ENCODE measurements at places on chromosomes 16 and 17. TPM values are rescaled to one million over a fixed set of nuclear protein-coding genes. Genes with fewer than 3 reads are reported as not detected.
A peak's percentile ranks its signal among the peaks of the same experiment; 100 is the strongest.

DNA sequence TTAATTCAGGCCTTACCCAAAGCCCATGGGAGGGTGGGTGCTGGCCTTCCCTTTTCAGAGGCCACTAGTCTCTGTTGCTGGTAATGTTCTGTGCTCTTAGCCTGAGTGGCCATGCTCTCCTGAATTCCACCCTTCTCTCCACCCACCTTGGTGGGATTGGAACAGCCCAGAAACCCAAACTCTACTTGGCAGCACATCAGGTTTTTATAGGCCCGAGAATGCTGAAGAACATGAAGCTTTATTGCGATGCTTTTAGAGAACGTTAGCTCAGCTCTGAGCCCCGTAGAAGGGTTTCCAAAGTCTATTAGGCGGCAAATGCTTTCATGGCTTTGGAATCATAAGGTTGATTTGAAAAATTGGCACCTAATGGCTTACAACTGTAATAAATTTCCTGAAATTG is 209.3 kb downstream of the MSI2 start:
- H3K4me3 ChIP-seq, result no peak overlapping the region
- H3K27me3 ChIP-seq, result no peaks in the 10 kb centered on the region
- peaks cover 2% of the 10 kb centered on the region for H3K4me1 ChIP-seq
- no peak overlapping the region for H3K27ac ChIP-seq
- DNase-seq, result no peak
- no peaks in the 10 kb centered on the region for H3K36me3 ChIP-seq

- no peaks in the 10 kb centered on the region for H3K27me3 ChIP-seq
- H3K4me1 ChIP-seq, result peaks cover 56% of the 10 kb centered on the region
- no peak for DNase-seq
- H3K27ac ChIP-seq, result peak overlapping the region; percentile 10
- peak overlapping the region; percentile 46 for H3K4me3 ChIP-seq
- peaks cover 16% of the 10 kb centered on the region for H3K36me3 ChIP-seq
These were observed 4.0 kb downstream of the KIFC3 start for GRCh38 chr16:57798267-57798810.

GRCh38 chr17:81127526-81128177 is 37.7 kb upstream of the PVALEF start:
- H3K4me3 ChIP-seq, result no peak overlapping the region
- no peak overlapping the region for H3K27ac ChIP-seq
- H3K4me1 ChIP-seq, result peaks cover 4% of the 10 kb centered on the region
- no peaks in the 10 kb centered on the region for H3K36me3 ChIP-seq
- DNase-seq, result no peak

- H3K27ac ChIP-seq, result no peak overlapping the region
- no peak overlapping the region for H3K4me3 ChIP-seq
- H3K4me1 ChIP-seq, result no peaks in the 10 kb centered on the region
- no peaks in the 10 kb centered on the region for H3K36me3 ChIP-seq
- no peaks in the 10 kb centered on the region for H3K27me3 ChIP-seq
These were observed 225.0 kb downstream of the XYLT1 start for GRCh38 chr16:17245776-17246175.

- no peaks in the 10 kb centered on the region for H3K27me3 ChIP-seq
- no peak overlapping the region for H3K27ac ChIP-seq
- DNase-seq, result no peak
- H3K36me3 ChIP-seq, result no peaks in the 10 kb centered on the region
- no peaks in the 10 kb centered on the region for H3K4me1 ChIP-seq
These were observed 35.6 kb downstream of the MAP2K6 start for GRCh38 chr17:69450131-69450530.

DNA sequence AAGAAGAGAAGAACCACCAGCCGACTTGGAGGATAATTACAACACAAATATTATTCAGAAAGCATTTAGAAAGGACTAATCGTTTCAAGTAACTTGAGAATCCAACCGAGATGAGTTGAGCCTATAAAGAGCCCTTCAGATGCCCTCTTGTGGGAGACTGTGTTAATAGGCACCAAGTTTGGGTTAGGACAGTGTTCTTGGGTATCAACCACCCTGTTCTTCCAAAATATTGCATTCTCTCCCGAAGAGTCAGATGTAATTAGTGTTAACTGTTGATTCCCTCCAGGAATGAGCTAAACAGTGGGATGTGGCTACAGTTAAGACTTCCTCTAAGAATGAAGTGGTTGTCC is 87.8 kb upstream of the NOL11 start:
- H3K4me3 ChIP-seq, result no peak overlapping the region
- H3K4me1 ChIP-seq, result no peaks in the 10 kb centered on the region
- H3K36me3 ChIP-seq, result peaks cover 4% of the 10 kb centered on the region
- DNase-seq, result no peak

GRCh38 chr16:88815901-88816589 is 4.3 kb upstream of the APRT start:
- H3K4me3 ChIP-seq, result no peak overlapping the region
- no peak overlapping the region for H3K27ac ChIP-seq
- DNase-seq, result no peak
- H3K4me1 ChIP-seq, result peaks cover 18% of the 10 kb centered on the region

GRCh38 chr17:49898366-49899190 is 50.7 kb upstream of the TAC4 start:
- H3K27me3 ChIP-seq, result peaks cover 10% of the 10 kb centered on the region
- no peak overlapping the region for H3K4me3 ChIP-seq
- no peaks in the 10 kb centered on the region for H3K36me3 ChIP-seq
- H3K4me1 ChIP-seq, result peaks cover 20% of the 10 kb centered on the region
- H3K27ac ChIP-seq, result no peak overlapping the region
- DNase-seq, result no peak

DNA sequence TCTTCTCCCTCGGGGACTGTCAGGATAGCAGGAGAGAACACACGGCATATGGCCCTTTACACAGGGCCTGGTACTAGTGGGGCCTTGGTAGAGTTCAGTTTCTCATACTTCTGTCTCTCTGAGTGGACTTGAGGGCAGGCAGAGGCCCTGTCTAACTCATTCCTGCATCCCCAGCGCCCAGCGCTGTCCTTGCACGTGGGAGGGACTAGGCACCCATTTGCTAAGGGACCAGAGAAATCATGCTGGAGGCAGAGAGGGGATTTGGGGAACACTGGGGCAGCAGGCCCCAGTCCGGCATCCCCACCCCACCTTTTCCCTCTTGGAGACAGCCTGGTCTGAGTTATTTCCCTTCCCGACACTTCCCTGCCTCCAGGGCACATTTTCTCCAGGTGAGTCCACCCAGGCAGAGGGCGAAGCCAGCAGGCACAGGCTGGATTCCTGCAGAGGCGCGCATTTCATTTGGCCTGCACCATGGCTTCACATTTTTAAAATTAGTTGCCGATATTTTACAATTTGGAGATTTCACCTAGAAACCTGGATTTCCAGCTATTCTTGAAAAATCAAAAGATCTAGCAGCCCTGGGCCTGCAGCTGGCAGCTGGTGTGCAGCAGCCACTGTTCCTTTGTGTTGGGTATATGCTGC is 9.7 kb upstream of the NKD1 start:
- peaks cover 18% of the 10 kb centered on the region for H3K4me1 ChIP-seq
- H3K36me3 ChIP-seq, result no peaks in the 10 kb centered on the region
- no peak for DNase-seq
- no peak overlapping the region for H3K4me3 ChIP-seq

DNA sequence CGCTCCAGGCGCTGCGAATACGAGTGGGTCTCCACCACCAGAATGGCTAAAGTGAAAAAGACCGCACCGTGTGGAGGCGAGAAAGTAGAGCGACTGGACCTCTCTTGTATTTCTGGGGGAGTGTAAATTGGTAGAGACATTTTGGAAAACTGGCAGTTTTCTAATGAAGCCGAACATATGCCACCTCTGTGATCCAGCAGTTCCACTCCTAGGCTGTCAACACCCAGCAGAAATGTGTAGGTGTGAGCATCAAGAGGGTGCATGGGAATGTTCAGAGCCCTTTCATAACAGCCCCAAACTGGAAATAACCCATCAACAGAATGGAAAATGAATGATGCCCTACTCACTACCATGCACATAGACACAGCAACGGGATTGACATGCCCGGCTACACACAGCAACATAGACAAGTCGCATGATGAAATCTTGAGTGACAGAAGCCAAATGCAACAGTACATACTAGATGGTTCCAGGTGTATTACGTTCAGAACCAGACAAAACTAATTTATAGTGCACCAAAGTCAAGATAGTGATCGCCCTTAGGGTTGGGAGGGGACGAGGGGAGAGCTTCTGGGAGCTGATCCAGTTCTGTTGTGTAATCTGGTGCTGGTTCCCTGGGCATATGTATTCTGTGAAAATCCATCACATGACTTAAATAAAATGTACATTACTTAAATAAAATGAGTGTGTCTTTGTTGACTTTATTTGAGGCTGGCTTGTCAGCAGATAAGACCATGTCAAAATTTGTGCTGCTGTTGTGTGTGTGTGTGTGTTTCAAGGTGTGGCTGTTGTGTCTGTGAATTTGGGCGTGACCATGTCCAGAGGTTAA is 877 bp upstream of the BCL7C start:
- H3K4me3 ChIP-seq, result peak overlapping the region; percentile 80
- H3K27me3 ChIP-seq, result no peaks in the 10 kb centered on the region
- no peak for DNase-seq
- H3K4me1 ChIP-seq, result peaks cover 35% of the 10 kb centered on the region
- peak overlapping the region; percentile 93 for H3K27ac ChIP-seq
- peaks cover 8% of the 10 kb centered on the region for H3K36me3 ChIP-seq

- no peak overlapping the region for H3K27ac ChIP-seq
- H3K4me1 ChIP-seq, result no peaks in the 10 kb centered on the region
- DNase-seq, result no peak
- H3K36me3 ChIP-seq, result no peaks in the 10 kb centered on the region
- no peaks in the 10 kb centered on the region for H3K27me3 ChIP-seq
These were observed 159.9 kb upstream of the EEF2KMT start for GRCh38 chr16:5257462-5257861.

The SLC2A4 gene
- not detected for polyA plus RNA-seq

The DRC3 gene
- 0.69 TPM for polyA plus RNA-seq

The TNS4 gene
- 160 TPM for polyA plus RNA-seq

The NLGN2 gene
- polyA plus RNA-seq, result 4.8 TPM

The PYY gene
- not detected for polyA plus RNA-seq

All from keratinocyte (primary cell).